Motor neuron (in vitro differentiated cells): ENCODE measurements at places on chromosomes 6 and 20.

DNA sequence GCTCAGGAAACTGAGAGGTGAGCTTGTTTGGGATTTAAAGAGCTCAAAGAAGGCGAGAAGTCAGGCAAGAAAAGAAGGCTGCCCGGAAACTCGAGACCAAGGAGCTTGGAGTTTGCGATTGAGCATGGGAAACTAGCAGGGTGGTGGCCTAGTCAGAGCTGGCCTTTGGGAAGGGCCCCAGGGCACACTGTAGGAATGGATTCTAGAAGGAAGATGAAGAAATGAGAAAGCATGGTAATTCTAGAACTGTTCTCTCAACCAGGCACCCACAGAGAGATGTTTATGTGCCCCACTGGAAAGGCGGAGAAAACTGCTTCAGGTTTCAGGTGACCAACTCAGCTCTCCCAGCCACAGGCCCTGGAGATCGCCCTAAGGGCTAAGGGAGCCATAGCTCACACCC, 126.2 kb downstream of the FOXO3 start:
- no peak for ATAC-seq

DNA sequence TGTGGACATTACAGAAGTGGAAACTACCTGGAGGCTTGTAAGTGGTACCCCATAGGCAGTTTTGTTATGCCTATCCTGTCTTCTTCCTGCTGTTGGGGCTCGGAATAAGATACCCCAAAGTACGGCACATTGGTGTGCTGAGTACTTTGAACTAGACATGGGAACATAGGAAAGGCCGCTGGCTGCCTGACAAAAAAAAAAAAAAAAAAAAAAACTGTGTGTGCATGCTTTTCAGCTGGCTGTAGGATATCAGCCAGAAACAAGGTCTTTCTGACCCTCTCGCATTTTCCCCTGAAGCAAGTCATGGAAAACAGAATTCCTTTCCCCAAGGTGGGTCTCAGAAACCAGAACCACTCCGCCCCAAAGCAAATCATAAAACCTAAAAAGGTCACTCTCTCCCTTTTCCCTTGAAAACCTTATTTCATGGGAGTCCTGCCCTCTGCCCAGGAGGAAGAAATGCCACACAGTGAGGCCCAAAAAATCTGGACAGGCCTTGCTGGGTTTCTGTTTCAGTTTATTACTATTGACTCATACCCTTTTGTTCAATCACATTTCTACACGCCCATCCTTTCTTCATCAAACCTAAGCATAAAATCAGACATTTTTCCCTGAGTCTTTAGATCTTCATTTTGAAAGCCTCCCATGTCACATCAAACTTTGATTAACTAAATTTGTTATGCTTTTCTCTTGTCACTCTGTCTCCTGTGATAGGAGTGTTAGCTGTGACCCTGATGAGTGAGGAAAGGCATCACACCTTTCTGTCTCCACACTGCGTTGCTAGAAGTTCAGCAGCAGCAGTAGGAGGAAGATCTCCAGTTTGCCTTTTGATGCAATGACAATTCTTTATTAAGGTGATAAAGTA, 17.2 kb downstream of the SLC2A12 start:
- peak; percentile 80 for ATAC-seq

- no peak for ATAC-seq
Measured at GRCh38 chr6:149347067-149347466, 29.6 kb downstream of the TAB2 start.

DNA sequence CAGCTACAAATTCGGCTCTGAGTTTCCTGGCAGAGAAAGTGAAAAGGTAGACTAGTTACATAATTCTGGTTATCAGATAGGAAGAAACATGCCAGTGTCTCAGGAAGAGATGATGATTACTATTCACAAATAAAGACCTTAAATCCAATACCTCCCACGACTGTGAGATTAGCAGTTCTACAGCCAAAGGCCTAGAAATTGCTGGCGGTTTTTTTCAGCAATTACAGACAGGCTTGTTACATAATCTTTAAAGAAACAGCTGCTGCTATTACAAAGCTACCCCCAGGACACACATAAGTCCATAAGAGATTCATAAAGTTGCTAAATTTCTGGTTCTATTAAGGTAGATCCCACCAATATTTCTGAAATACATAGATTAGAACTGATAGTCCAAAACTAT, 40.2 kb downstream of the PIGU start:
- no peak for ATAC-seq

DNA sequence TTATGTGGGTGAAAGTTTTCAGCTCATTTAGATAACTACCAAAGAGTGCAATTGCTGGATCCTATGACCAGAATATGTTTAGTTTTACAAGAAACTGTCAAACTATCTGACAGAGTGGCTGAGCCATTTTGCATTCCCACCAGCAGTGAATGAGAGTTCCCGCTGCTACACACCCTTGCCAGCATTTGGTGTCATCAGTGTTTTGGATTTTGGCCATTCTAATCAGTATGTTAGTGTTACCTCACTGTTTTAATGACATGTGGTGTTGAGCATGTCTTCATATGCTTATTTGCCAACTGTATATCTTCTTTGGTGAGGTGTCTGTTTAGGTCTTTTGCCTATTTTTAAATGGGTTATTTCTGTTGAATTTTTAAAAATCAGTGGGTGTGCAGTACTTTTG, 120.9 kb downstream of the CFAP61 start:
- ATAC-seq = no peak

- ATAC-seq = no peak
Measured at GRCh38 chr20:47020231-47020630, 125.6 kb downstream of the EYA2 start.

- no peak for ATAC-seq
Measured at GRCh38 chr20:62408640-62409039, 1.6 kb upstream of the CABLES2 start.

- ATAC-seq = no peak
Measured at GRCh38 chr6:160015778-160016684, 47.1 kb downstream of the IGF2R start.
